ENCODE measurements at places on chromosomes 7 and 10.
A peak's percentile ranks its signal among the peaks of the same experiment; 100 is the strongest.

- peak; percentile 13 for DNase-seq
These were observed 757 bp upstream of the PALS2 start for GRCh38 chr7:24572393-24572996.

- DNase-seq, result no peak
These were observed 15.2 kb downstream of the WDR91 start for GRCh38 chr7:135195968-135196629.

DNA sequence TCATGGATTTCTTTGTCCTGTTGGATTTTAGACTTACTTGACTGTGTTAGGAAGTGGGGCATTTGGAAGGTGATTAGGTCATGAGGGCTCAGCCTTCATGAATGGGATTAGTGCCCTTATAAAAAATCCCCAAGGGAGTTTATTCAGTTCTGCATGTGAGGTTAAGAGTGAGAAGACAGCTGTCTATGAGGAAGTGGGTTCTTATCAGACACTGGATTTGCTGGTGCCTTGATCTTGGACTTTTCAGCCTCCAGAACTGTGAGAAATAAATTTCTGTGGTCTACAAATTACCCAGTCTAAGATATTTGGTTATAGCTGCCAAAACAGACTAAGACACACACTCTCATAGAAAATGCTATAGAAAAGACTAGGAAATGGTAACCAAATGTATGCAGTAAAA is 724.7 kb upstream of the FZD8 start:
- DNase-seq, result no peak

GRCh38 chr7:141700848-141701371 is 1.1 kb downstream of the DENND11 start:
- no peak for DNase-seq

GRCh38 chr10:80540981-80541750 is 3.5 kb downstream of the SH2D4B start:
- no peak for DNase-seq

GRCh38 chr7:133645884-133646391 is 393.1 kb downstream of the EXOC4 start:
- no peak for DNase-seq

GRCh38 chr7:786472-787255 is 45.6 kb upstream of the SUN1 start:
- peak; percentile 73 for DNase-seq

DNA sequence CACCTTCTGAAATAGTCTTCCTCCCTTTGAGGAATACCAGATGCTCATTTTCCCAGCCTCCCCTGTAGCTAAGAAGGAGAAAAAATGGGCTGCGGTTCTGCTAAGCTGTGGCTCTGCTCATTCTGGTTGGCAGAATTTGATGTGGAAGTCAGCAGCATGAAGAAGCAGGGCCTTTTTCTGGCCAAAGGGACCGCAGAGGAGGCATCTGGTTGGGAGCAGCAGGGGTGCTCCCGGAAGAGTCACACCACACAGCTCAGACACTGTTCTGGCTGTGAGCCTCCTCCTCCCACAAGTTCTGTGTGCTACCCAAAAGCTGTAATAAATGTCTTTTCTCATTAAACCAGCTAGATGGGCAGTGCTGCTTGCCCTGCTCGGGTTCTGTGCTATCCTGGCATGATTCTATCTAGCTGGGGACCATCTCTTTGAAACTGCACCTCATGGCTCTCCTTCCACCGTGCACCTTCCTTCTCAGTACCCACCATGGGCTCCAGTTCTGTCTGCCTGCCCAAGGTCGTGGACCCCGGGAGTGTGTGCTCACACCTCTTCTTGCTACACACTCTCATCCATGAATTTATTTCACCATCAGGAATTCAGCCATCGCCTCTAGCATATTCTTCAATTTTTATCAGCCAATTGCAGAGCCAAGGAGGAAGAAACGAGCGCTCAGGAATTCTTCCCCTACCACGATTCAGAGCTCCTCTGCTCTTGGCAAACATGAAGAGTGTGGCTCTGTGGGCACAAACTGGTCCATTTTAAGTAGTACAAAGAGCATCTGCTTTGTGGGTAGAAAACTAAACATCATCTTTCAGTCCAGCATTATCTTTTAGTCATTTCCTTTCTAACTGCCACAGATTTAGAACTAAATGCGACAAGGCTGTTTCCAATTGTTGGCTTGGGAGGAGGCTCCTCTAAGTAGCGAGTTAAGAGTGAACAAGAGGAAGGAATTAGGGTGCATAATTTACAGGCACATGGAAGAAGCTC is 76.9 kb downstream of the FAM171A1 start:
- DNase-seq, result no peak

DNA sequence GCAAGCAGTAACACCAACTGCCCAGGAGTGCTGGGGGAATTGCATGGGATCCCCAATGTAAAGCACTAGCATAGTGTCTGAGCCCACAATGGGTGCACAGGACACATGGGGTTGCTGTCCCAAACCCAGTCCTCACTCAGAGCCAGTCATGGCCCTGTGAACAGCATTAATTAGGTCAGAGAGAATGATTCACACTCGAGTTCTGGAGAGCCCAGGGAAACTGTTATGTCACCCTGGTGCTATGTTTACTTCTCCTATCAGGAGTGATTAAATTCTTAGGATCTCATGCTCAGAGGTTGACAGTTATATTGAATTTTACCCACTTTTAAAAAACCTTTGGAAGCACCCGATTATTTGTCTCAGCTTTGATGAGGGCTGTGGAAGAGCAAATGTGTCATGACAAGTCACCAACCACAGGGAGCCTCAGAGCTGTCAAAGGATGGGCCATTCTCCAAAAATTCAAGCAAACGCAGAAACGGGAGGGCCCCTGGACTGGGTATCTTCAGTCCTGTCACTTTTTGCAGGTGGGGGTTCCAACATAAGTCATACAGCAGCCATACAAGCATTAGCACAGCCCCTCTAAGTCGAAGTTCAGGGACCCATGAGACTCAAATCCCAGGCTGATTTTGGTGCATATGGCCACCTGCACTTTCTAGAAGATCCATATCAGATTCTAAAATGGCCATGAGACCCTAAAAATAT is 1.3 kb upstream of the RASSF4 start:
- no peak for DNase-seq

DNA sequence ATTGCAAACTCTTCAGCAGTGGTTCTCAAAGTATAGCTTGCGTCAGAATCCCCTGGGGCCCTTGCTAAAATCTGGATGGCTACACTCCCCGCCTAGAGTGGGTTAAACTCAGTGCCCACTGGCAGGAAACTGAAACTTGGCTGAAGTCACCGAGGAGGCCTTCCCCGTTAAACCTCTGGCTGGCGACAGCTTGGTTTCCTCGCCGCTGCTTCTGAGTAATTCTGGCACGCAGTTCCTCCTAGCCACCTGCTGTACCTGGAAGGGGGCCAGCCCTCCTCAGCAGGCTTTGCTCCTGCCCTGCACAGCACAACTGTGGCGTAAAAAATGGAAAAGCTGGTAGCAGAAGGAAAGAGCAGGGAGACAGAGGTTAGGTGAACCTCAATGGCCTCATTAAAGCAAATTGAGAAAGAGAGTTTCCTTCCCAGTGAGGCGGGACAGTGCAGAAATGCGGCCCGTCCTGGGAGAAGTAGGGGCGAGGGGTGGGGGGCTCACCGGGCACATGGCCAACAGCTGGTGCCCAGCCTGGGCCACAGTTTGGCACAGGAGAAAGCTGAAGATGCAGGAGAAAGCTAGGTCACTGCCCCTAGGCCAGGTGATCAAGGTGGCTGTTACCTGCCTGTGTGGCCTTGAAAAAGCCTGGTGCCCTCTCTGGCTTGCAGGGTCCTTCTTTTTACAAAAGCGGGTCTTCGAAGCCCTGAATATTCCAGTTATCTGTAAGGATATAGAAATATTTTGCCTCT is 46.6 kb downstream of the ALOX5 start:
- no peak for DNase-seq

DNA sequence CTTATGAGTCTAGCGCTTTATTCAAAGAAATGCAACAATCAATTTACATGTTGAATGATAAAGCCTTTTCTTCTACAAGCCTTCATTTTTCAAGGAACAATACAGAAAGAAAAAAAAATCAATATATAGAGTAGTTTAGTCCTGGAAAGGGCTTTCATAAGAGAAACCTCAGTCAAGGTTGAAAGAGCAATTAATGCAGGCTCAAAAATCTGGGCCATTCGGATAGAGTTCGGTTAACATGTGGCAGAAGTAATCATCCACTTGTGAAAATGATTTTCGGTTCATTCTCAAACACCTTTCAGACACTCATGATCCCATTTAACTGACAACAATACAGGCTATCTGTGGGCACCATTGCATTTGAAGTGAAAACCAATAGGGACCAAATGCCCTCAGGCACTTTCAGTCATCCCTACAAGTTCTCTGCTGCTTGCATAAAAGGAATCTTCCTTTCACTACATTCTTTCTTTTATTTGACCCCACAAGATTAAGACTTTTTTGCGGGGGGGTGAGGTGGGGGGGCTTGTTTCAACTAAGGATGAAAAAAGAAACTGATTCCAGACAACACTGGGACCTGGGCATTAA is 177.9 kb downstream of the RNF133 start:
- no peak for DNase-seq

DNA sequence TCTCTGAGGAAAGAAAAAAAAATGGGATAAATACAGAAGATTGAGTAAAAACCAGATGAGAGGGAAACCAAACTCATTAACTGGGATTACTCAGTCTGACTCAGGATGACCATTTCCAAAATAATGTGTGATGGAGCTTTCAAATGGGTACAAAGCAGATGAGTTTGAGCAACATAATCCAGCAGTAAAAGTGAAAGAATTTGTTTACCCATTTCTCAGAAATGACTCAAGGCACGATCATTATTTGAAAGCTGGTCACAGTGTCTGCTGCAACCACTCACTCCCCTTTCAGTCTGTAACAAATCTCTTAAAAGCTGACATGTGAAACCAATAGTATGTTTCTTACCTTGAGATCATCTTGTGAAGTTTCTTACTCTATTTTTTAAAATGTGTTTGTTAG is 104.7 kb upstream of the KLF14 start:
- DNase-seq, result no peak

- no peak for DNase-seq
These were observed 221.7 kb downstream of the PLXNA4 start for GRCh38 chr7:132354527-132354926.

- DNase-seq, result no peak
These were observed 51.3 kb downstream of the AOC1 start for GRCh38 chr7:150903606-150904005.

- DNase-seq, result no peak
These were observed 198.3 kb downstream of the ADRA2A start for GRCh38 chr10:111275091-111275490.

DNA sequence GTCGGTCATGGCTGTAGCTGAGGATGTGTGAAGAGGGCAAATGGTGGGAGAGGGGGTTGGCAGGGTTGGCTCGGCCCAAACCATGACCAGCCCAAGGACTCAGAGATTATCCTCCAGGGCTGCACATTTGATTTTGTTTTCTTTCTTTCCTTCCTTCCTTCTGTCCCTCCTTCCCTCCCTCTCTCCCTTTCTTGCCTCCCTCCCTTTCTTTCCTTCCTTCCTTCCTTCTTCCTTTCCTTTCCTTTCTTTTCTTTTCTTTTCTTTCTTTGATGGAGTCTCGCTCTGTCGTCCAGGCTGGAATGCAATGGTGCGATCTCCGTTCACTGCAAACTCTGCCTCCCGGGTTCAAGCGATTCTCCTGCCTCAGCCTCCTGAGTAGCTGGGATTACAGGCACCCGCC is 3.8 kb downstream of the SSC4D start:
- DNase-seq, result no peak

GRCh38 chr10:72735288-72735936 is 43.5 kb downstream of the MCU start:
- no peak for DNase-seq

GRCh38 chr10:76991621-76992020 is 646.0 kb downstream of the KCNMA1 start:
- no peak for DNase-seq

GRCh38 chr7:27179503-27180430 is 5.3 kb downstream of the HOXA11 start:
- no peak for DNase-seq

DNA sequence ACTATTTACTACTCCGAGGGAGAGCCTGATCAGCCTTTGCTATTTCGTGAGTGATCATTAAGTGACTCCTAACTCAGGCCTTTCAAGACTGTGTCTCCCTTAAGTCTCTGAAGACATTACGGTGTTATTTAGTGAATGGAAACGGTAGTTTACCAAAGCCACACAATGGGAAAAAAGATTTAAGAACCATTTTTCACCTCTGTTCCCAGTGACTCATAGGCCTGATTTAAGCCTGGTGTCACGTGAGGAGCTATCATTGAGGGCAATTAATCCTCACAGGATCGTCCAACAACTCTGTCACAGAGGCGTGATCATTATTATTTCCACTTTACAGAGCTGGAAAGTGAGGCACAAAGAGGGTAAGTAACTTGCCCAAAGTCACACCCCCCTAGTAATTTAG is 20.3 kb downstream of the C10orf90 start:
- DNase-seq, result no peak

- no peak for DNase-seq
These were observed 13.4 kb downstream of the SLC13A4 start for GRCh38 chr7:135714534-135715009.

GRCh38 chr10:76738991-76739390 is 898.6 kb downstream of the KCNMA1 start:
- no peak for DNase-seq

- DNase-seq, result no peak
These were observed 82.2 kb upstream of the NAMPT start for GRCh38 chr7:106367018-106367420.

DNA sequence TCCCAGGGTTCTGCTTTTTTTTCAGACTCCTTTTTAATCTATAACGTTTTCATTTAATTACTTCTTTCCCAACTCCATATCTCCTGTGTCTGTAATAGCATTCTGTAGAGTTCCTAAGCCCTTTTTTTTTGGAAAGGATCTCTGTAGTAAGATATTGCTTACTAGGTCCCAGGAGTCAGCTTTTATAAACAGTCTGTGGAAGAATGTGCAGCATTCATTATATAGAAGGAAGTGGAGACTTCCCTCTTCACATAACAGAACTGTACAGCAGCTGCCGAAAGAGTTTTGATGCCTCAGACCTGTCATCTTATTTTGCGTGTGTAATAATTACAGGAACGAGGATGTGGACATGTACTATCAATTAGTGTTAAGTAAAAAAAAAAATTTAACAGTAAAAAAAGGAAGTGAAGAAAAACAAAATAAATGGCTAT is 7.4 kb upstream of the STEAP4 start:
- DNase-seq, result no peak

DNA sequence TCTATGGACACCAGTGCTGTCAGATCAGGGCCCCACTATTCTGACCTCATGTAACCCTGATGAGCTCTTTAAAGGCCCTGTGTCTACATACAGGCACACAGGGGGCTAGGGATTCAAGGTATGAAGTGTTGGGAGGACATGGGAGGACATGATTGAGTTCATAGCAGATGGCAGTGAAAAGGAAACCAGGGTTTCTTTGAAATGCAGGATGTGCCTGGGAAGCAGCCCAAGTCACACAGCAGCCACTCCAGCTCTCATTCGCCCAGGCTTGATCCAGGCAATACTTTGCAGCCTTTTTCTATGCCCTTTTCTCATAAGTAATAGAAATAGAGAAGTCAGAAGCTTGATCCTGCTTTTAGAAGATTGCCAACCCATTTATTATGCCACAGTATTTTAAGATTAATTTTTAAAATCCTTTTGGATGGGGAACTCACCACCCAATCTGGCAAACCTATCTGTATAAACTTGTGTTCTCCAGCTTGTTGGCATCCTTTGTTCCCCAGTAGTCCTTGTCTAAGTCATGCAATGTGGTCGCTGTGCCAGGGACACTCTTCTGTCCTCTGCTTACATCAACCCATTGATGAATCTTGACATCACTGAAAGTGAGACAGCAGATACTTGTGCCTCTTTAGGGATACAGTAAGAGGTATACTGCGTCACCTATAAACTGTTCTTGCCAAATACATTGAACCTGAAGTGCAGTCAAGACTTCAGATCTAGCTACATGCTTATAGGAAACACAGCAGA is 95.0 kb downstream of the TAF3 start:
- no peak for DNase-seq

GRCh38 chr10:28367929-28368484 is 65.1 kb upstream of the MPP7 start:
- DNase-seq, result peak; percentile 26
